ENCODE measurements at places on chromosomes 12 and 14. TPM values are rescaled to one million over a fixed set of nuclear protein-coding genes. Genes with fewer than 3 reads are reported as not detected.

The RBP5 gene
- total RNA-seq = 0.62 TPM

The RPGRIP1 gene
- total RNA-seq = not detected

- no peak for DNase-seq
Observed at GRCh38 chr12:121697093-121697698, 15.4 kb upstream of the TMEM120B start.

GRCh38 chr14:36477266-36477665 is 42.8 kb downstream of the NKX2-1 start:
- no peak for DNase-seq

- no peak for DNase-seq
Observed at GRCh38 chr12:27094726-27095125, 12.3 kb upstream of the C12orf71 start.

Measured in cardiac septum (tissue), 1 donor.